ENCODE measurements at places on chromosomes 2 and 18.

- no peak for DNase-seq
Measured at GRCh38 chr2:218329826-218330593, 26.6 kb upstream of the CATIP start.

DNA sequence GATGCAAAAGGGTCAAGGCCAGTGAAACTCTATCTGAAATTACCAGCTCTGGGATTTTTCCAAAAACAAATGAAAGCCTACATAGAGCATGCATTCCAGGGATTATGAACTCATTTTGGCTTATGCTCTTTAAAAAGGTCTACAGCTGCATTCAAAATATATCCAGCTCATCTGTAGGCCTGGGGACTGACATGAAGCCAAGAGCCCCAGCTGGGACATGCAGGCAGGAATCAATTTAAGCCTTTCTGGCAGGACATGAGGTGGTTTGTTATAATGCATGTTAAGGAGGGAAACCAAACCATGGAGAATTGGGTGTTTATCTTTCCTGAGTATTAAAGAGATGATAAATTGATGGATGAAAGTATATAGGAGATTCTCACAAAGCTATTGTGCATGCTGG is 164.5 kb downstream of the RBM43 start:
- DNase-seq, result no peak

DNA sequence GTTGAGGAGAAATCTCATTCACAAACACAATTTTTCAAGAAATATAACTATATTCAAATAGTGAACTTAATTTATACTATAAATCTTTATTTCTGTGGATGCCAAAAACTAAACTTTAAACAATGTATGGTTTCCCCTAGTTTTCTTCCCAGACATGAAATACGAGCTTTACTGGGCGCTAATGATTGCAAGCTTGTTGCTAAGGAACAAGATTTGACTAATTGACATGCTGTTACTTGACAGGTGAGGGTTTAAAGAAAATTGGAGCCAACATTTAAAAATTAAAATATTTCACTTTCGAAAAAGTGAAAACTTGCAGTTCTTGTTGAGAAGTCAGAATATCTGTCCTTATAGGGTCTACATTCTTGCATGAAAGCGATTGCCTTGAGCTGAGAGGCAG is 381.0 kb downstream of the MEIS1 start:
- peak; percentile 2 for DNase-seq

- peak; percentile 77 for DNase-seq
Measured at GRCh38 chr2:205754924-205755321, 72.6 kb downstream of the NRP2 start.

DNA sequence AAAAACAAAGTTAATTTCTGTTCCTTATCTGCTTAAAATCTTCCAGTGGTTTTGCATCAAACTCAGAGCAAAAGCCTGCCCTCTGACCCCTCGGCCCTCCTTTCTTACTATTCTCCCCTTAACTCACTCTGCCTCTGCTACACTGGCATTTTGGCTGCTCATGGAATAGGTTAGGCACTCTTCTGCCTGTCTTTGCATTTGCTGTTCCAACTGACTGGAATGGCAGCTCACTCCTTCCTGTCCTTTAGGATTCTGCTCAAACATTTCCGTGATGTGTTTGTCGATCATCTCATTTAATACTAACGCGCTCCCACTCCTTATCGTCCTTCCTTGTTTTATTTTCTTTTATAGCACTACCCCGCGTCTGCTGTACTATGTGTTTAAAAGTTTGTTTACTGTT is 815 bp downstream of the CEBPZ start:
- peak; percentile 30 for DNase-seq

DNA sequence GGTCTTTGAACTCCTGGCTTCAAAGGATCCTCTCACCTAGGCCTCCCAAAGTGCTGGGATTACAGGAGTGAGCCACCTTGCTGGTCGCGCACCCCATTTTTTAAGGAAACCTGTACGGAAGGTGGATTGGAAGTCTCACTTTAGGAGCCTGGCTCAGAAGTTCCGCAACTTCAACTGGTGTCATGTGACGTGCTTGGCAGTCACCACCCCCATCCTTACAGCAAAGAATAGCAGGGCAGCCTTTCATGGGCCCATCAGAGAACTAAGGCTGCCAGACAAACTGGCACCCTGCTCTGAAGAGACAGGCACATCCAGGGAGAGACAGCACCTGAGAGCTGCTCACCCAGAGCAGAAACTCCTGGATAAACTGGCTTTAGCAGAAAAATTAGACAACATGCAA is 3.3 kb upstream of the SLC66A2 start:
- no peak for DNase-seq

GRCh38 chr2:106649306-106649705 is 162.1 kb downstream of the CD8B2 start:
- no peak for DNase-seq

DNA sequence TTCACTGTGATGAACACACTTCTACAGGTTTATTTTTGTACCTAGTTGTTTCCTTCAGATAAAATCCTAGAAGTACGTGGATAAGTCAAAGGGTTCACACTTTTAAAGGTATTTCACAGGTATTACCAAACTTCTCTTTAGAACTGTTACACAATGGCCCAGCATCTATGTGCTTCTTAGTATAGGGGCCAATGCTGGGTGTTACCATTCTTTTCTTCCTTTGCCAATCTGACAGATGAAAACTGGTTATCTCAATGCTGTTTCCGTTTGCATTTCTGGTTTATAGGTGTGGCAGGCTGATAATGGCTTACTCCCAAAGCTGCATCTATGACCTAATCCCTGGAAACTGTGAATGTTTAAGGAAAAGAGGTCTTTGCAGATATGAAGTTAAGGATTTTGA is 2.8 kb upstream of the TCF7L1 start:
- no peak for DNase-seq

DNA sequence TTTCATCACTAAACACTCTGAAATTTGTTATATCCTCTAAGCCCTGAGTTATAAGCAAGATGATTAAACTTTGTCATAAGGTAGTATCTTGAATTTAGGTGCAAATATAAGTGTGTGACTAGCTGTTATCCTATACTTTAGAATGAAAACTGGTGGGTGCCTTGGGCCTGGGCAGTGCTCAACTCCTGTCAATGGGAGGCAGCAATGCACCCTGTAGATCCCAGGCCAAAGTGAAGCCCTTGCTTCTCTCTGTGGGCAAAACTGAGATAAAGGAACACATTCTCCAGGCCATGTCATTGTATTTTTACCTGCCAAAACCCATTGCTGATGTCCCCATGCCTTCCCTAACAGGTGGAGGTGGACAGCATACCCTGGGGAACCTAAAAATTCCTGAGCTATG is 525.2 kb downstream of the TNS1 start:
- no peak for DNase-seq

- no peak for DNase-seq
Measured at GRCh38 chr2:239025096-239025801, 177.4 kb downstream of the TWIST2 start.

DNA sequence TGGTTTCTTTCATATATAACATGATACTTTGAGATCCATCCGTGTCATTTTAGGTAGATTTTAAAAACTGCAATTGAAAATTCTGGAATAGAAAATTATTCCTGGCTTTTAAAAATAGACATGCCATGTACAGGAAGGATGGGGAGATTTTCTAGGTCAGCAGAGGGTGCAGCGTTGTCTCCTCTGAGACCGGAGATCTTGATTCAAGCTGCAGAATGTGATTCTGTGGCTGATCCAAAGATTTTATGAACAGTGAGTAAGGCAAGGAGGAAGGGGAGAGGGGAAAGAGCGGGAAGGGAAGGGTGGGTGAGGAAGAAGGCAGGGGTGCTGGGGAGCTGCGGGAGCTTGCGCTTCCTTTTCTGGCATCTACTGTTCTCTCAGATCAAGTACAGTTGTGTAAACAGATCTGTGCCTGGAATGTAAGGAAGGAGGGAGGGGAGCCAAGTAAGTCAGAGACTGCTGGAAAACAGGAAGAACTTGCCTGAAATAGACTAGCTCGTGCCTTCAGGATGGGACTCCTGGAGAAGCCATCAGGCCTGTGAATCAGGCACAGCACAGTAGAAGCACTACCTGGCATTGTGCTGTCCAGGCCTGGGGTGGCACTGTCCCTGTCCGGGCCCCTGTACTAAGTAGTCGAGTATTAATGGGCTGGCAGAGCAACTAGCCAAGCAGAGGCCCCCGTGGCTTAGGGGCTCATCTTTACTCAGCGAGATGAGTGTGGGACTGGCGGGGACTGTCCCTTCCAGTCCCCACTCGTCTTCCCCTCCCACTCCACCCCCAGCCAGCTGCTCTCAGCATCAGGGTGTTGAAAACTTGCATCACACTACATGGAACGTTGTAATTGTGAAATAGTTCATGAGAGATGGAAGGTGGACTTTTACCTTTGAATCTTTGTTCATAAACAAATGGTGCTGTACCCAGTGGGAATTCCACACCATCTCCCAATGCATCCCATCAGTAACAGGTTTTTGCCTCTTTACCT is 163.5 kb downstream of the UXS1 start:
- peak; percentile 0 for DNase-seq
